ENCODE measurements at places on chromosomes 11 and 22. TPM values are rescaled to one million over a fixed set of nuclear protein-coding genes. Genes with fewer than 3 reads are reported as not detected.
A peak's percentile ranks its signal among the peaks of the same experiment; 100 is the strongest.

- DNase-seq = peak; percentile 46
These were observed 14.5 kb downstream of the PCSK7 start for GRCh38 chr11:117217141-117218084.

- peak; percentile 84 for DNase-seq
These were observed 581 bp upstream of the AP5B1 start for GRCh38 chr11:65781152-65781961.

DNA sequence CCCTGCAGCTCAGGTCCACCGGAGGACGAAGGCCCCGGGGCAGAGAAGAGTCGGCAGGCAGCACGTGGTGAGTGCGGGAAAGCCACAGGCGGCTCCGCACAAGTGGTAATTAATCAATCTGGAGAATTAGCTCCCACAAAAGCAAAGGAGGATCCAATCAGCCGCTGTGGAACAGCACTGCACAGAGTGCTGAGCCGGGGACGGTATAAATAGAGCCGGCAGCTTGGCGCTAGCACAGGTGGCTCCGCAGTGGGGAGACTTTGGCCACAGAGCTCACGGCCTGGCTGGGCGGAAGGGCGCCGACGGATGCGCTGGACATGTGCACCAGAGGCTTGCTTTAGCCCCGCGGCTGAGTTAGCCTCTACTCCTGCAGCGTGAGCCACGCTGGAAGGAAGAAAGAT, 48.9 kb downstream of the IGSF9B start:
- DNase-seq = no peak

The RBMXL2 gene
- total RNA-seq = not detected

The GPHA2 gene
- not detected for total RNA-seq

The BIK gene
- total RNA-seq = 6.1 TPM

Data from suprapubic skin (tissue), 4 donors.